ENCODE measurements at places on chromosomes 3 and 15. TPM values are rescaled to one million over a fixed set of nuclear protein-coding genes. Genes with fewer than 3 reads are reported as not detected.

Gene C2CD4A
- total RNA-seq: 0.75 TPM

- DNase-seq: no peak
These were observed 869 bp downstream of the ACSBG1 start for GRCh38 chr15:78233496-78233895.

DNA sequence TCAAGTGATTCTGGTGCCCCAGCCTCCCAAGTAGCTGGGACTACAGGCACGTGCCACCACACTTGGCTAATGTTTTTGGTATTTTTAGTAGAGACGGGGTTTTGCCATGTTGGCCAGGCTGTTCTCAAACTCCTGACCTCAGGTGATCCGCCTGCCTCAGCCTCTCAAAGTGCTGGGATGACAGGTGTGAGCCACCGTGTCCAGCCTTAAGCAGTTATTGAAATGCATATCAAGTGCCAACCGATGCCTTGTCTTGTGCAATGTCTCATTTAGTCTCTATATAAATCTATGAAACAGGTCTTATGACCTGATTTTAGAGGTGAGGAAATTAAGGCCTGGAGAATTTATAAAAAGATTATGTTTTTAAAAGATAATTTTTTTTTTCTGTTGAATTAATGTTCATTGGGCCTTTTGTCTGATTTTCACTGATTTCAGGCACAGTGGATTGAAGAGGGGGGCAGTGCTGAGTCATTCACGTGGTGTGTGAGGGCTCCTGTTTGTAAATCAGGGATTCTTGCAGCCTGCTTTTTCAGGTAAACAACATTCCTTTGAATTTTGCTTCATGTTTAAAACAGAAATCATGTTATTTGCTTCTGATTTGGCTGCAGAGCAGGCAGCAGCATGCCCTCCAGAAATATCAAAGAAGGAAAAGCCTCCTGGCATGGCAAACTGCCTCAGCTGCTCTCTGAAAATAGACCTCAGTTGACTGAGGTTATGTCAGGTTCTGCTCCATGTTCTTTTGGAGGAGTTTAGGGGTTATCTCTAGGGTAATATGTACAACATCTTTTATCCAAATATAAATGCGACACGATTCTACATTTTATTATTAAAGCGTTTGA lies 407.0 kb upstream of the RGMA start:
- DNase-seq: no peak

Gene A4GNT
- total RNA-seq: not detected

- no peak for DNase-seq
These were observed 13.2 kb downstream of the TM4SF4 start for GRCh38 chr3:149487598-149488197.

Gene PDCD7
- total RNA-seq: 25.6 TPM

Gene LHFPL4
- total RNA-seq: not detected

Gene DAZL
- total RNA-seq: not detected

Gene ZIC4
- not detected for total RNA-seq

DNA sequence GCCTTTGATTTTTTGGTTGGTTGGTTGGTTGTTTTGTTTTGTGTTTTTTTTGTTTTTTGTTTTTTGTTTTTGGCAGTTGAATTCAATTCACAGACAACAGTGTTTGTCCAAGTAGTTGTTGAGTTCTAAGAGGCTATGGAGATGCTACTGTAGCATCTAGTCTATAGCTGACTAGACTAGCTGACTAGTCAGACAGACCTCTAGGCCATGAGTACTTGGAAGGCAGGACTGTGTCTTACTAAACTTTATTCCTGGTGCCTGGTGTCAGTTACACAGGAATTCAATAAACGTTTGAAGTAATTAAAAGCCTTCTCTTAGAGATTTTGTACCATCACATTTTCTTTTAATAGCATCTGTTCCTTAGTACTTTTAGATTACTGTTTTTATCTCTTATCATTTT lies 35.7 kb downstream of the RNF13 start:
- no peak for DNase-seq

DNA sequence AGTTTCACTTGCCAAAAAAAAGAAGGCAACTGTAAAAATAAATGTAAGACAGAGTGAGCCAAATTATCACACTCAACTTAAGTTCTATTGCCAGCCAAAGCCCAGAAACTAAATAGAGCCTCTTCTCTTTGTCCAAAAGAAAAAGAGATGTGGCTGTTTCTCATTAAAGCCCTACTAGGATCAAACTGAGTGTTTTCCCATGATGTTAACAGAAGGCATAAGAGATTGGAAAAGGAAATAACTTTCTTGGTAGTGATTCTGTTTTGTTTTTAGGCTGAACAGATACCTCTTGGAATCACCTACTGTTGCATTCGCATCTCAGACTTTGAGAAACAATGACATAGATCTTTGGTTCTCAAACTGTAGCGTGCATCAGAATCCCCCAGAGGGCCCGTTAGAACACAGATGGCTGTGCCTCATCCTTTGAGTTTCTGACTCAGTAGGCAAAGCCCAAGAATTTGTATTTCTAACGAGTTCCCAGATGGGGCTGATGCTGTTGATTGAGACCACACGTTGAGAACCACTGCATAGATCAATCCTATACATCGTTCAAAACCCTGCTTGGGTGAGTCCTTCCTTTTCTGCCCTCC lies 42.5 kb upstream of the SRGAP3 start:
- no peak for DNase-seq

Gene TXNRD3
- 5.5 TPM for total RNA-seq

Gene CFAP100
- not detected for total RNA-seq

GRCh38 chr3:47001731-47002170 lies 22.3 kb downstream of the NBEAL2 start:
- DNase-seq: no peak

Gene C3orf80
- 1.2 TPM for total RNA-seq

Gene SEMA3G
- 0.21 TPM for total RNA-seq

- peak; percentile 86 for DNase-seq
These were observed 33.7 kb downstream of the FLNB start for GRCh38 chr3:58041826-58042324.

GRCh38 chr3:151501171-151501922 lies 40.5 kb upstream of the IGSF10 start:
- no peak for DNase-seq

GRCh38 chr15:100897221-100898151 lies 17.9 kb downstream of the ALDH1A3 start:
- DNase-seq: no peak

DNA sequence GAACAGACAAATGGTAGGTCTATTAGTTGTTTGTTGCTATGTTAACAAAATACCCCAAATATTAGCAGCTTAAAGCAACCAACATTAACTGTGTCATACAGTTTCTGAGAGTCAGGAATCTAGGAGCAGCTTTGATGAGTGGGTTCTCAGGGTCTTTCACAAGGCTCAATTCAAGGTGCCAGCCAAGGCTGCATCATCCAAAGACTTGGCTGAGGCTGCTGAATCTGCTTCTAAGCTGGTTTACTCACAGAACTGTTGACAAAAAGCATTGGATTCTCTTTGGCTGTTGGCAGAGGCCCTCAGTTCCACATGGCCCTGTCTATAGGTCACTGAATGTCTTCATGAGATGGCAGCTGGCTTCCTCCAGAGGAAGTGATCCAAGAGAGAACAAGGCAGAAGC lies 40.3 kb upstream of the TSC22D2 start:
- no peak for DNase-seq

Gene CHRNA7
- 4.8 TPM for total RNA-seq

- no peak for DNase-seq
These were observed 45.1 kb downstream of the CTDSPL start for GRCh38 chr3:37906734-37907282.

Gene STRIT1
- total RNA-seq: not detected

DNA sequence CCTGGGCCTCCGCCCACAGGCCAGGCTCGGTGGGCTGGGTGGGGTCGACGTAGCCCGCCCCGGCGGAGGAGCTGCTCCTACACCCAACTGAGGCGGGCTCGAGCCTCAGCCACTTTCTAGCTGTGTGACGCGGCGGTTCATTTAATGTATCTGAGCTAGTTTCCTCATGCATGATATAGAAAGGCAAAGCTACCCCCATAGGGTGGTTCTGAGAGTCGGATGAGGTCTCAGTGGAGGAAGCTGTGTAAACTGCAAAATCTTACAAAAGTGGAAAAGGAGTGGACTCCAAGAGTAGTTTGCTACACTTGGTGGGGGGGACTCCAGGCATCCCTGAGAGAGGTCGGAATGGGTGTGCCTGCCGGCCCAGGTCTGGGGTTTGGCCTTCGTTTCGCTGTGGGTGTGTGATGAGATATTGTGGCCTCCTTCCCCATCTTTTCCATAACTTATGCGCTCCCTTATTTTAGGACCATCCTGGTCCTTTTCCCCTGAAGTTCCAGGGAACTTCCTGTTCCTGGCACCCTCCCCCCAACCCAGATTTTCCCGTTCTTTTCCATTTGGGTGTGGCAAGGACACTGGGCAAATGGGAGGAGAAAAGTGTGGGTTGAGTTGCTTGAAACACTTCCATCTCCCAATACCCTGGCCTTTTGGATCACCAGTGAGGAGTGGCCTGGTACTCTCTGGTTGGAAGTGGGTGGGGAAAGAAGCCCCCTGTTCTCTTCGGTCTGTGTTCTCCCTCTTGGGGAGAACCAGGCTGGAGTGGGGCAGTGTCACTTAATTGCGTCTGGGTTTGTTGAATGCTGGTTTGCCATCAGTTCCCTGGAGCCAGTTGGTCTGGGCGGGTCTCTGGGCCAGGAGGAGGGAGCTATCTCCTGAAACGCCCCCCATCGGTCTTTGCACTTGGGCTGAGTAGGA lies 1.1 kb downstream of the PDIA5 start:
- DNase-seq: no peak

- peak; percentile 91 for DNase-seq
These were observed 105.0 kb upstream of the GAP43 start for GRCh38 chr3:115518100-115518852.

- no peak for DNase-seq
These were observed 8.9 kb upstream of the MAP3K13 start for GRCh38 chr3:185353823-185354614.

DNA sequence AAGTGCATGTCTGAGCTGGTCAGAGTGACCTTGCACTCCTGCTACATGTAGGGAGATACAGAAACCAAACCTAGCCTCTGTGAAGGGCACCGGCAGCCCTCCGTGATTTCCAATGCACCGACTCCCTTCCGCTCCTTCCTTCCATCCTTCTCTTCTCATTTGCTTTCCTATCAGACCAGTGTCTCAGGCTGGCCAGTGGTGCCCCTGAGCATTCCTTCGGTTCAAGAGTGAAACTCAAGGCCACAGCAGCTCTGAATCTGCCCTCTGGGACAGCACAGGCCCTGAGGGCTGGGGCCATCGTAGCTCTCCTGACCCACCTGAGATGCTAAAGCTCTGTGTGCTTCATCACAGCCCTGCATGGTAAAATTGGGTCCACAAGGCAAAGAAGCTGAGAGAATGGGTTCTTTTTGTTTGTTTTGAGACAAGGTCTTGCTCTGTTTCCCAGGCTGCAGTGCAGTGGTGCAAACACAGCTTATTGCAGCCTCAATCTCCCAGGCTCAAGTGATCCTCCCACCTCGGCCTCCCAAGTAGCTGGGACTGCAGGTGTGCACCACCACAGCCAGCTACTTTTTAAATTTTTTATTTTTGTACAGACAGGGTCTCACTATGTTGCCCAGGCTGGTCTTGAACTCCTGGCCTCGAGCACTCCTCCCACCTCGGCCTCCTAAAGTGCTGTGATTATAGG lies 2.3 kb upstream of the BMF start:
- no peak for DNase-seq

- DNase-seq: no peak
These were observed 307.1 kb upstream of the DPH6 start for GRCh38 chr15:35852818-35853624.

DNA sequence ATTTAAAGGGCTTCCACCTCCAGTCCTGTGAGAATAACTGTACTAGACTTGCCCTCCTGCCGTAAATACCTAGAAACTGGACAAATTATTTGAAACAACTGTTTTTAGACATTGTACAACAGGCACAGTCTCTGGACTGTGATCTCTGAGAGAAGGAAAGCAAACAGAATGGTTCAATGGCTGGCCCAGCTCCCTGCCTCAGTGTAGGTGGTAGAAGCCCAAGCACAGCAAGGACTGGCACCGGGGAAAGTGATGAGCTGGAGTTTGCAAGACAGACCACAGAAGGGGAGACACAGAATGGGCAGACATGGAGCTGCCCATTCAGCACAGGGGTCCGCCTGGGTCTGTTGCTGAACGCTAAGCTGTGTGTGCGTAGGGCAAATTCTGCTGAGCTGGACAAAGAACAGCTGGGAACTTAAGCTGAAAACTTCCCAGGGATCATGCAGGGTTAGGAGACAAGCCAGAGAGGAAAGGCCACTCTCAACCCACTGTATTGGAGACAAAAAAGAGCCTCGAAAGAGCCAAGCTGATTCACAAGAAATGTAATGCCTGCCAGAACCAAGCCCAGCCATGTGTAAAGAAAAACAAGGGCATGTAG lies 52.6 kb upstream of the SEC61A1 start:
- no peak for DNase-seq

- no peak for DNase-seq
These were observed 47.3 kb upstream of the PGPEP1L start for GRCh38 chr15:99054892-99055291.

- DNase-seq: no peak
These were observed 221.7 kb upstream of the TLE3 start for GRCh38 chr15:70319466-70319865.

Gene TCAIM
- 30.3 TPM for total RNA-seq

Measured in kidney epithelial cell (primary cell).